ENCODE measurements at places on chromosomes 13 and 19.

- DNase-seq: no peak
Observed at GRCh38 chr19:1400281-1401137, 833 bp downstream of the GAMT start.

DNA sequence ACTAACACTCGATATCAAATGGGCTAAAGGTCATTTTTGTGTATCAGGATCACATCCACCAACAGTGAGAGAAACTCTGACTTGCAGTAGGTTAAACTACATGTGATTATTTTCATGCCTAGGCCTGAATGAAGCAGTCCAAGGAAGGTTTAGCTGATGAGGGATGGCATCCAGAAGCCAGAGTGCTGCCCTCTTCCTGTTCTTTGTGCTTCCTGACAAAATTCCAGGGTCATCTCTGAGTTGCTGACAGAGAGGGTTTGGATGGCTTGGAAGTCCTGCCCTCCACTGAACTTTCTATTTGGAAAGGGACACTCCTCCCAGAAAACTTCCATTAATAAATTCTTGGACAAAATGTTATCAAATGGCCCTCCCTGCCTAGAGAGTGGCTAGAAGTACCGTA is 728.3 kb upstream of the SLC10A2 start:
- no peak for DNase-seq

DNA sequence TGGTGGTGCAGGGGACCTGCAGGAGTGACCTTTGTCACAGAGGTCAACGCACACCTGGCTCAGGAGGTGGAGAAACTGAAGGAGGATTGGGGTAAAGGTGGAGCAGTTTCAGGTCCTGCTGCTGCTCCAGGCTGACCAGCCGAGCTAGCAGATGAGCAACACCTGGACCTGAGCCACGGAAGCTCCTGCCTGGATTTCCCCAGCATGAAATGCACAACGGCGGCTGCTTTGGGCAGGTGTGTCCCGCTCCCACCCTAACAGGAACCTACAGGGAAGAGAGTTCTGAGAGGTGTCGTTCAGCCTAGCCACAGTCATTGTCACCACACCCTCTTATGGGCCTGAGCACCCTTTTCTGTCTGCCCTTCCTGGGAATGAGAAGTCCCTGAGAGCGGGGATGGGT is 15.7 kb upstream of the CD177 start:
- no peak for DNase-seq

- no peak for DNase-seq
Observed at GRCh38 chr19:8684001-8684902, 14.3 kb downstream of the ACTL9 start.

GRCh38 chr13:41232578-41233480 is 30.5 kb downstream of the MTRF1 start:
- no peak for DNase-seq

GRCh38 chr13:110813646-110814624 is 100.4 kb downstream of the ING1 start:
- no peak for DNase-seq

DNA sequence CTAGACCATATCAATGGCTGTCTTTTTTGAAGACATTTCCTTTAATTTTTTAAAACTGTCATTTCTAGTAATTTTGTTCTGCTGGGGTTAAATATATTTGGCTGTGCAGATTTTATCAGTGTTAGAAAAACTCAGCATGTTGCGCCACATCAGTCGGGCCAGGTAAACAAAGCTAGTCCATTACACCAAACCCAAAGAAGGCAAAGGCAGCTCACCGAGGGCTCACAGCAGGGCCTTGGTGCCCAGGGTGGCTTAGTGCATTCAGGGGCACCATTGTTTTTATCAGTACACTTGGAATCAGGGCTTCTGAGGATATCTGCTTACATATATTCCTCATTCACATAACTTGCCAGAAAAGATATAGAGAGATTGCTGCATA is 22.2 kb downstream of the SPATA13 start:
- DNase-seq: no peak

DNA sequence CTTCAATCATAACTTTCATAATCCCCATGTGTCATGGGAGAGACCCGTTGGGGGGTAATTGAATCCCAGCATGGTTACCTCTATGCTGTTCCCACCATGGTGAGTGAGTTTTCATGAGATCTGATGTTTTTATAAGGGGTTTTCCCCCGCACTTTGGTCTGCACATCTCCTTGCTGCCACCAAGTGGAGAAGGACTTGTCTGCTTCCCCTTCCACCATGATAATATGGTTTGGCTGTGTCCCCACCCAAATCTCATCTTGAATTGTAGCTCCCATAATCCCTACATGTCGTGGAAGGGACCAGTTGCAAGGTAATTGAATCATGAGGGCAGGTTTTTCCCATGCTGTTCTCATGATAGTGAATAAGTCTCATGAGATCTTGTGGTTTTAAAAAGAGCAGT is 524.9 kb downstream of the SLITRK5 start:
- DNase-seq: no peak

DNA sequence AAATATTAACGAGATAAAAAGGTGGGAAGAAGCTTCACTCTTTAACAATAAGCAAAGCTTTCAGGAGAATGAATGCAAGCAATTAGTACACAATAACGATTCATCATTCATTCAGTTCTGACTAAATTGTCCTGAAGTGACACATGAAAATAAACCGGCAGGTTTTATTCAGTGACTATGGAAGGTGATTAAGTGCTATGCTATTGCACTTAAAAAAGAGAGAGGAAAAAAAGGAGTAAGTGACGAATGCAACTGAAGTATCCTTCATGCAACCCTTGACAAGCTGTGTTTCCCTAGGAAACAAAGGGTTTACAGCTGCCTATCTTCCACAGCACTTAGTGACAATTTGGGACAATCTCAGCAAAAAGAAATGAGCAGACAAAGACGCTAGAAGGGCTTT is 1.4 kb downstream of the LIG4 start:
- no peak for DNase-seq

Measured in activated CD4-positive, alpha-beta T cell treated with anti-CD3 and anti-CD28 coated beads for 4 hours (primary cell).